ENCODE measurements at places on chromosomes 6 and 20.

- no peak overlapping the region for H3K27ac ChIP-seq
- H3K36me3 ChIP-seq, result no peaks in the 10 kb centered on the region
- DNase-seq, result no peak
- no peaks in the 10 kb centered on the region for H3K4me1 ChIP-seq
- no peak overlapping the region for H3K4me3 ChIP-seq
- H3K27me3 ChIP-seq, result no peaks in the 10 kb centered on the region
Observed at GRCh38 chr6:30156262-30156599, 4.8 kb downstream of the TRIM10 start.

GRCh38 chr6:53424300-53424699, 75.5 kb upstream of the ELOVL5 start:
- no peak overlapping the region for H3K27ac ChIP-seq
- H3K4me3 ChIP-seq, result no peak overlapping the region
- H3K36me3 ChIP-seq, result no peaks in the 10 kb centered on the region
- H3K4me1 ChIP-seq, result no peaks in the 10 kb centered on the region

GRCh38 chr6:21037453-21037852, 503.2 kb downstream of the CDKAL1 start:
- H3K27ac ChIP-seq, result no peak overlapping the region
- DNase-seq, result no peak
- H3K27me3 ChIP-seq, result no peaks in the 10 kb centered on the region
- H3K4me3 ChIP-seq, result no peak overlapping the region
- H3K36me3 ChIP-seq, result no peaks in the 10 kb centered on the region
- no peaks in the 10 kb centered on the region for H3K4me1 ChIP-seq

DNA sequence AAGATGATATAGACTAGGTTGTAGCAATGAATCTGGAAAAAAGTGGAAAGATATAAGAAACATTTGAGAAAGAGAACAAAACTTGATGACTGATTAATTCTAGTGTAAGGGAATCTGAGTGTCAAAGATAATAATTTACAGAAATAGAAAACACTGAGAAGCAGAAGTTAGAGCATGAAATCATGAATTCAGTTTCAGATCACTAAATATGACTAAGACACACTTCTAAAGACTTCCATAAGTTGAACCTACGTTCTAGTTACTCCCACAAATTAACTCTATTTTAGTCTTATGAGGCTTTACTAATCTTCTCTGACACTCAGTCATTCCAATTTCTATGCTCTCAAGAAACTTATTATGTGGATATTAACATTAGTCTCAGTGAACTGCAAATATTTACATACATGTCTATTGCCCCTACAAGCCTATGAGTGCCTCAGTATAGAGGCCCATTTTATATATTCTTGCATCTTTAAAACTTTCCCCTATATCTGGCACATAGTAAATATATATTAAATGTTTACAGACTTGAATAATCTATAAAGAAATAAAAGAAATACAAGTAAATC, 30.4 kb downstream of the IBTK start:
- DNase-seq, result no peak
- no peaks in the 10 kb centered on the region for H3K27me3 ChIP-seq
- H3K4me3 ChIP-seq, result no peak overlapping the region
- H3K36me3 ChIP-seq, result peaks cover 2% of the 10 kb centered on the region

- no peaks in the 10 kb centered on the region for H3K27me3 ChIP-seq
- H3K36me3 ChIP-seq, result no peaks in the 10 kb centered on the region
Observed at GRCh38 chr20:50729901-50730764, 1.2 kb upstream of the PARD6B start.

DNA sequence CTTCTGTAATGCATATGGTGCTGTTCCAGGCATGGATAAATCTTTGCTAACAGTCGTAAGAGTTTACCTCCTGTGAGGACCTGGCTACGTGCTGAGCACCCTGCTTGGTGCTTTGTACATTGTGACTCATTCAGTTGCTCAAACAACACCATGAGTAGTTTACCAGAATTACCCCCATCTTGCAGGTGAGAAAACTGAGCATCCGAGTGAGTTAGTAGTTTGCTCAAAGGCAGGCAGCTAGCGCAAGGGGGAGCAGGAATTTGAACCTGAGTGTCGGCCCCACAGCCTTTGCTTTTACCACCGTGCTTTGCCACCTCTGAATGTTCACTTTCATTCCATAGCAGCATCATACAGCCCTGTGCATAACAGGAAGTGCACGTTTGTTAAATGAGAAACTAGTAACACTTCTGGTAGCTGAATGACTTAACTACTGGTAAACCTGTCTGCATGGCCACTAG, 121.9 kb downstream of the MTHFD1L start:
- H3K4me1 ChIP-seq, result no peaks in the 10 kb centered on the region
- no peak overlapping the region for H3K27ac ChIP-seq
- H3K4me3 ChIP-seq, result no peak overlapping the region
- no peaks in the 10 kb centered on the region for H3K27me3 ChIP-seq

DNA sequence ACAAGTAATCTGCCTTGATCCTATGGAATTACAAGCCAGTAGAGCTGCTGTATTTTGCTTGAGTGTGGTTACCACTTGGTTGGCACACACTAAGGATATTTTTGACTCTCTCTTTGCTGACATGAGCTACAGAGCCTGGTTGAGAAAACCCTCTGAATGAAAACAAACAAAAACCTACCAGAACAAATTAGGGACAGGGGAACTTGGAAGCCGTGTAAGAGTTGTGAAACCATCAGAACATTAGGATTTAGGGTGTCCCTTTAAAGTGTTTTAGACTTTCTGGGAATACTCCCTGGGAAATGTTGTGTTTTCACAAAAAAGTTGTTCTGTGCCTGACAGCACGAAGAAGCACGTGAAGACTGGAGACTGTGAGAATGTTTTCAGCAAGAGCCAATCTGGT, 20.5 kb upstream of the PDE7B start:
- H3K36me3 ChIP-seq, result no peaks in the 10 kb centered on the region
- no peaks in the 10 kb centered on the region for H3K4me1 ChIP-seq
- no peak overlapping the region for H3K27ac ChIP-seq
- no peaks in the 10 kb centered on the region for H3K27me3 ChIP-seq

DNA sequence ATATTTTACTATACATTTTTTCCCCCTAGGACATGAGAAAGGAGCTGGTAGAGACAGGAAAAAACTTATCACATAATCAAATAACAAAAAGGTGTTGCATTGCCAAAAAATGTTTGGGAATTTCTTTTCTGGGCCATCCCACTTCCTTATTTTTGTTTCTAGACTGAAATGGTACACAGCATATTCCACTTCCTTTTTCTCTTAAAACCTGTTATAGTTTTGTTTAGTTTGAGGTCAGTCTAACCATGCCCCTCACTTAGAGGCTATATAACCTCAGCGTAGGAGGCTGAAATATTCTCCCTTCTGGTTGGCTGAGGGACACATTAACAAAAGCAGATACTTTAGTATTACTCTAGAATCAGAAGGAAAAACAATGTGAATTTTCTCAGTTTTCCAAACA, 323.9 kb downstream of the GJA1 start:
- H3K36me3 ChIP-seq, result no peaks in the 10 kb centered on the region
- H3K4me3 ChIP-seq, result no peak overlapping the region
- DNase-seq, result no peak
- H3K27ac ChIP-seq, result no peak overlapping the region
- H3K4me1 ChIP-seq, result peaks cover 2% of the 10 kb centered on the region
